ENCODE measurements at places on chromosomes 2 and 18. TPM values are rescaled to one million over a fixed set of nuclear protein-coding genes. Genes with fewer than 3 reads are reported as not detected.
A peak's percentile ranks its signal among the peaks of the same experiment; 100 is the strongest.

DNA sequence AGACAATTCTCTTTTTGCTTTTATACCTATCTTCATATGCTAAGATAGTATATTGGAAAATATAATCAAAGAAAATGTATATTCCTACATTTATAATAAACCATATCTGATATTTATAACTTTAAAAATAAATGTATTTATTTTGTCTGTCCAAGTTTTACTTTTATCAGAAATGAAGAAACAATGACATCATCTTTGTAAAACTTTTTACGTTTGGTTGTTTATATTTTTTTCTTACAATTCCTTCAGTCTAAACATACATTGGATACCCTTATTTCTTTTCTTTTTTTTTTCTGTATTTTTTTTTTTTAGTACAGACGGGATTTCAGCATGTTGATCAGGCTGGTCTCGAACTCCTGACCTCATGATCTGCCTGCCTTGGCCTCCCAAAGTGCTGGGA is 1577.0 kb upstream of the SLC39A10 start:
- no peak overlapping the region for H3K27ac ChIP-seq
- DNase-seq: no peak
- H3K4me3 ChIP-seq: no peak overlapping the region

DNA sequence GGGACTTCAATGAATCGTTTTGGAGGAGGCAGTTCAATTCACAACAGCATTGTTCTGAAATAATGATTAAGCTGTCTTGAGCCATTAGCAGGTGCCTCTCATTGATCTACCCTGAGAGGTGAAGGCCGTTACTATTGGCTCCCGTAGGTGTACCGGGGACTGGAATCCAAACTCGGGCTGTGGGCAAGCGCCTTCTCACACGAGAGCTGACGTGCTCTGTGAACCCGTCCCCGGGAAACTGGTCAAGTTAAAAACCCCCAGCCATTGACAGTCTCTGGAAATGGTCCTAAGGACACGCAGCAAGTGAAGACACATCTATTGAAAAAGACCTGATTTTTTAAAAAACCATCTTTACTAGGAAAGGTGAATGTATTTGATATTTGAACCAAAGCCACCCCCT is 8.1 kb upstream of the NFATC1 start:
- no peak overlapping the region for H3K27ac ChIP-seq
- H3K36me3 ChIP-seq: no peaks in the 10 kb centered on the region
- DNase-seq: no peak
- H3K4me1 ChIP-seq: no peaks in the 10 kb centered on the region
- H3K27me3 ChIP-seq: peaks cover 13% of the 10 kb centered on the region
- H3K4me3 ChIP-seq: no peak overlapping the region

DNA sequence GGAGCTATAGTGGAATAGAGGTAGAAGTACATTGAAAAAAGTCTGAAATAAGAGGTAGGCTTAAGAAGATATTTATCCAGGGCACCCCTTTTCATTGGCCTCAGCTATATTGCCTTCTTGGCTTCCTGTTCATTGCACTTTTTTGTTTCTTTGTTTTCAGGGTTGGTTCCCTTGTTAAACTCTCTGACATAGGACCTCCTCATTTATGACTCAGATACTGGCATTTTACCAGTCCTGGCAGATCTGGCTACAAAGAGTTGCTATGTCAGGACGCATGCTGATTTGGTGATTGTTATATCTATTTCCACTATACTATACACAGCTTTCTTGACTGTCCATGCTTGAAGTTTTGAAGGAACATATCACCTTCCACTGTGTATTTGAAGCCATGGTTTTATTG is 60.0 kb downstream of the GCA start:
- no peak for DNase-seq
- no peaks in the 10 kb centered on the region for H3K4me1 ChIP-seq
- no peak overlapping the region for H3K4me3 ChIP-seq
- no peak overlapping the region for H3K27ac ChIP-seq
- H3K36me3 ChIP-seq: no peaks in the 10 kb centered on the region

DNA sequence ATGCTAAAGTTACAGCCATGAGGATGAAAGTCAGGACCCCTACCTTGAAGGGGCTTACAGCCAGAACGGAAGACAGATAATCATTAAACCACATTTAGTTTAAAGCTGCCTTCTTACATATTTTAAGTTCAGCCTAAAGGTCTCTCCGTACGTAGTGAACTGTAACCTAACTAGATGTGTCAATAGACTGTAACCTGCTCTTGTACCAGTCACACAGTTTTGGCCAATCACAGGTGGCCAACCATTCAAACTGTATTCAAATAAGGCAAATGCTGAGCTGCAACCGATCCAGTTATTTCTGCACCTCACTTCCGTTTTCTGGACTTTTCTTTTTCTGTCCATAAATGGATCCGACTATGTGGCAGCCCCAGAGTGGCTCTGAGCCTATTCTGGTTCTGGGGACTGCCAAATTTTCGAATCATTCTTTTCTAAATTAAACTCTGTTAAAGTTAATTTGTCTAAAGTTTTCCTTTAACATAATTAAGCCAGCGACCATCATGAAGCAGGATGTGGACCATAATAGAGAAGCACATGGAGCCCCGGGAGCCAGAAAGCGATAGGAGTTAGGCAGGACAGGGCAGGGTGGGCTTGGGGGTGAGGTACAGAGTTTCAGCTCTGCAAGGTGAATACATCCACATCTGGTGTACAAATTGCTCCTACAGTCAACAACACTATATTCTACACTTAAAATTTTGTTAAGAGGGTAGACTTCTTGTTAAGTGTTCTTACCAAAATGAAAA is 48.4 kb upstream of the YPEL5 start:
- H3K4me1 ChIP-seq: no peaks in the 10 kb centered on the region
- H3K36me3 ChIP-seq: no peaks in the 10 kb centered on the region
- no peaks in the 10 kb centered on the region for H3K27me3 ChIP-seq

DNA sequence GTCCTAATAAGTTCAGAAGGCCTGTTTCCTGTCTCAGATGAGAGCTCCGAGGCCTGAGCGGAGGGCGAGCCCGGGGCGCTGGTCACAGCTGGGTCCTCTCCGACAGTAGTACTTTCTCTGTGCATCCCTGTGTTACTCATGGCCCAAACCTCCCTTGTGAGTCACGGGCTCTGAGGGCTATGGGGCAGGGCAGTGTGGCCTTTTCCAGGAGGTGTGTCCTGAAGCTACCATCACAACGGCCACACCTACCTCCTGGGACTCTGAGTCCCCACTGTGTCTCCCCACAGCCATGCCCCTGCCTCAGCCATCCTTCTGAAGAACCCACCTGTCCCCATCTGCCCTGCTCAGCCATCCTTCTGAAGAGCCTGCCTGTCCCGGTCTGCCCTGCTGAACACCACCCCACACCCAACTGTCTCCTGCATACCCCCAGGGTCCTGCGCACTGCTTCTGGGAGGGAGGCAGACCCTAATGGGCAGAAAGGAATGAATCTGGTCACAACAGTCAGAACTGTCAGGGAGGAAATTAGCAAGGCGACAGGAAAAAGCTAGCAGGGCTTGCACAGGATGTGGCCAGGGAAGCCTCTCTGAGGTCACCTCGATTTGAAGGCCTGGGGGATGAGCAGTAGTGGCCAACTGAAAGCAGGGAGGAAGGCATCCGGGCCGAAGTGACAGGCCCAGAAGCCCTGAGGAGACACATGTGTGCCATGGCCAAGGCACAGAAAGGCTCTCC is 145.4 kb upstream of the RIOK3 start:
- no peak overlapping the region for H3K27ac ChIP-seq
- DNase-seq: no peak
- no peak overlapping the region for H3K4me3 ChIP-seq
- H3K36me3 ChIP-seq: no peaks in the 10 kb centered on the region
- no peaks in the 10 kb centered on the region for H3K27me3 ChIP-seq

DNA sequence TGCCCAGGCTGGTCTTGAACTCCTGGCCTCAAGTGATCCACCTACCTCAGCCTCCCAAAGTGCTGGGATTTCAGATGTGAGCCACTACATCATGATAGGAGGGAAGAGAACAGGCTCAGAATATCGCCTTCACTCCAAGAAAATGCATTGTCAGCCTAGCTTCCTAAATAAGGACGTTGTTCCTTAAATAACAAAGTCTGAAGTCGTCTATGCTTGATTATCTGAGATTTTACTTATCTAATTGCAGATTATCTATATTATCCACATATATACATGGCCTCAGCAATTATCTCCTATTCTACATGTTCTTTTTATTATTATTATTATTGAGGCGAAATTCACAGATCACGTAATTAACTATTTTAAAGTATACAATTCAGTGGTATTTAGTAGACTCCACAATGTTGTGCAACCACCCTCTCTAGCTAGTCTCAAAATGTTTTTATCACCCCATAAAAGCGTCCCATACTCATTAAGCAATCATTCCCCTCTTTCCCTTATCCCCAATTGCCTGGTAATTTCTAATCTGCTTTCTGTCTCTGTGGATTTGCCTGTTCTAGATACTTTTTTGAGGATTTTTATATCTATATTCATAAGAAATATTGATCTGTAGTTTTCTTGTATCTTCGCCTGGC is 95.1 kb upstream of the RFX8 start:
- H3K27ac ChIP-seq: no peak overlapping the region
- no peak overlapping the region for H3K4me3 ChIP-seq

- H3K4me3 ChIP-seq: no peak overlapping the region
- no peak overlapping the region for H3K27ac ChIP-seq
- no peaks in the 10 kb centered on the region for H3K4me1 ChIP-seq
- H3K36me3 ChIP-seq: no peaks in the 10 kb centered on the region
- no peak for DNase-seq
Measured at GRCh38 chr2:54342603-54343002, 86.6 kb upstream of the TSPYL6 start.

DNA sequence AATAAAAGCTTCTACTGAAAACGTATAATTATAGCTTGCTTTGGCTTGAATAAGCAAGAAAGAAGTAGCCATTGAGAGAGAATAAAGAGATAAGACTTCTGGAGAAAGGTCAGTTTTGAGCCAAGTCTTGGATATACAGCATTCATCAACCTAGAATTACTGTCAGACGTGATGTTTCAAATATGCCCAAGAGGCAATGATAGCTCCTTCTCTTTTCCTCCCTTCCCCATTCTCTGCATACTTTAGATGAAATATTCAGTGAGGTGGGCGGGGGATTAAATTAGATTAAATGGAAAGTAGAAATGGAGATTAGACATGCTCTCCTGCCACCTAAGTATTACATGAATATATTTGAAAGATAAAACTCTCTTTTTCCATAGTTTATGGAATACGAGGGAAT is 8.7 kb downstream of the ANTXR1 start:
- no peaks in the 10 kb centered on the region for H3K27me3 ChIP-seq
- no peak for DNase-seq
- no peak overlapping the region for H3K4me3 ChIP-seq
- H3K27ac ChIP-seq: no peak overlapping the region

DNA sequence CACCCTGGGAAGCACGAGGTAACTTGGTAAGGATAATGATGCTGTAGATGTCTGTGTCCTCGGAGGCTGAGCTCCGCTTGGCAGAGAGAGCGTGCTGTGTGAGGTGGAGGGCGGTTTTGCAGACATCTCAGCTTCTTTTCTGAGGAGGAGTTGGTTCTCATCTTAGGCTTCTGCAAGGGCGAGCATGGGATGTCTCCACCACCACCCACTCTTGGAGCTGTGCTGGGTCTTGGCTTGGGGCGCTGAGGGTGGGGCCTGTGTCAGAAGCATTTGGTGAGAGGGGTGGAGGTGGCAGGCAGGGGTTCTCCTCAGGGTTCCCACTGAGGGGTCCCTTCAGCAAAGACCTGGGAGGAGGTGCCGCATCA is 9.2 kb downstream of the OXER1 start:
- H3K36me3 ChIP-seq: no peaks in the 10 kb centered on the region
- no peaks in the 10 kb centered on the region for H3K27me3 ChIP-seq
- peaks cover 12% of the 10 kb centered on the region for H3K4me1 ChIP-seq
- no peak overlapping the region for H3K4me3 ChIP-seq
- DNase-seq: no peak
- peak overlapping the region; percentile 71 for H3K27ac ChIP-seq

- H3K27ac ChIP-seq: peak overlapping the region; percentile 93
- DNase-seq: peak; percentile 82
- peaks cover 10% of the 10 kb centered on the region for H3K36me3 ChIP-seq
- H3K4me3 ChIP-seq: no peak overlapping the region
Measured at GRCh38 chr2:96260387-96261260, 5.2 kb downstream of the TMEM127 start.

DNA sequence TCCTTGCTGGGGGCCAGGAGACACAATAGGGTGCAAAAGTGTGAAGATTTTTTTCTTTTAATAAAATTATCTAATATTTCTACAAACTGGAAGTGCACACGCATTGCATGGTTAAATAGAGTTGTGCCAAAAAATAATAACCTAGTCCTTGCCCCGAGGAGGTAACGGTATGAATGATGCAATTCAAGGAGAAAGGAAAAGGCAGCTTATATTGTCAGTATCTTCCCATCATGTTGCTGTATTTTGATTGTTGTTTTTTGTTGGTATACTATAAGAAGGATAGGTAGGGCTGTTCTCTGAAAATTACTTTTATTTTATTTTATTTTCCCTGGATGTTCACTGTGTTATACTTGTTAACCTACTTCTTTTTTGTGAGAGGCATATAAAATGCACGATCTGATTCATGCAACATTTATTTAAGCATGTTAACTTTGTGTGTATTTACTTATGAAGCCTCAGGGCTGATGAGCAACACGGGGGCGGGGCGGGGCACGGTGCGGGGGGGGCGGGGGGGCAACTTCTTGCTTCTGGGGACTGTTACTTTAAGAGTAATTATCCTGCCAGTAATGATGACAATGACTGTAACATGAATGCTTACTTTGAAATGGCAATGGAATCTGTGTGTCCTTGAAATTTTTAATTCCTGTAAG is 118.6 kb downstream of the AQP4 start:
- H3K36me3 ChIP-seq: no peaks in the 10 kb centered on the region
- DNase-seq: no peak
- H3K4me1 ChIP-seq: peaks cover 41% of the 10 kb centered on the region
- peak overlapping the region; percentile 66 for H3K27ac ChIP-seq
- H3K27me3 ChIP-seq: no peaks in the 10 kb centered on the region
- no peak overlapping the region for H3K4me3 ChIP-seq

DNA sequence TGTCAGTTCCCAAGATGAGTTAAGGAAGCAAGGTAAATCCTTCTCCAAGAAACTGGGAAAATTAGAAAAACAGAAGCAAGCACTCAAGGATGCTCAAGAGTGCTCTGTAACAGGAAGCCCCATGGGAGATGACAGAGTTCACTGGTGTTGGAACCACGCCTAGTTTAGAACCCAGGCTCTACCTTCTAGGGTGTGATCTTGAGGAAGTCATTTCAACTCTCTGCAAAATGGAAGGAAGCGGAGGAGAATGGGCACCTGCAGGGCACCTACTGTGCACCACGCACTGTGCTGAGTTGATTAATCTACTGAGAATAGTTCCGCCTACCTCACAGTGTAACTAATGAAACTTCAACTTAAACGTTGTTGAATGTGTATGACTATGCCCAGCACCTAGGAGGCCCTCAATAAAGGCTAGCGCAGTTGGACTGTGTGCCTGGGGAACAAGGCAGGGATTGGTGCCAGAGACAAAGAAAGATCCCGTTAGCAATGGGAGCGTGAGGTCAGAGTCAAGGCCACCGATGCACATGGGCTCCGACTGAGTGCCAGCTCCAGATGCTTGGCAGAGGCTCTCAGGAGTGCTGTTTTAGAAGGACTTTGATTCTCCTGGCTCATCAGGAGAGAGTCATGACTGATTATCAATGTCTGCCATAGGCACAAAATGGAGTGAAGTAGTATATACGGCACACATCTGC is 93.7 kb downstream of the MAPK4 start:
- peaks cover 44% of the 10 kb centered on the region for H3K4me1 ChIP-seq
- H3K4me3 ChIP-seq: no peak overlapping the region
- no peaks in the 10 kb centered on the region for H3K36me3 ChIP-seq

The CDH19 gene
- total RNA-seq: 4.7 TPM

The TMEM169 gene
- 3.1 TPM for total RNA-seq

The METAP1D gene
- total RNA-seq: 6.1 TPM

The IL37 gene
- not detected for total RNA-seq
